Heart right ventricle (tissue), 16 donors: ENCODE measurements at places on chromosomes 12 and 14. TPM values are rescaled to one million over a fixed set of nuclear protein-coding genes. Genes with fewer than 3 reads are reported as not detected.

OVCH1 gene
- total RNA-seq: 0.20 TPM

MFAP5 gene
- total RNA-seq: 43.1 TPM

EGLN3 gene
- total RNA-seq: 99.0 TPM

AQP2 gene
- total RNA-seq: not detected

ZDHHC22 gene
- total RNA-seq: not detected

SERPINA5 gene
- total RNA-seq: 0.40 TPM

HEBP1 gene
- 58.8 TPM for total RNA-seq

PWP1 gene
- total RNA-seq: 11.6 TPM

HOXC11 gene
- total RNA-seq: not detected
